ENCODE measurements at places on chromosomes 11 and 22.
A peak's percentile ranks its signal among the peaks of the same experiment; 100 is the strongest.

GRCh38 chr11:72834905-72835304 is 20.7 kb downstream of the ATG16L2 start:
- DNase-seq = no peak

GRCh38 chr11:69491071-69492031 is 9.9 kb downstream of the LINC01488 start:
- no peak for DNase-seq

GRCh38 chr22:28773461-28773867 is 969 bp downstream of the CCDC117 start:
- DNase-seq = peak; percentile 49

GRCh38 chr11:44949160-44950030 is 1.3 kb downstream of the TP53I11 start:
- DNase-seq = no peak

DNA sequence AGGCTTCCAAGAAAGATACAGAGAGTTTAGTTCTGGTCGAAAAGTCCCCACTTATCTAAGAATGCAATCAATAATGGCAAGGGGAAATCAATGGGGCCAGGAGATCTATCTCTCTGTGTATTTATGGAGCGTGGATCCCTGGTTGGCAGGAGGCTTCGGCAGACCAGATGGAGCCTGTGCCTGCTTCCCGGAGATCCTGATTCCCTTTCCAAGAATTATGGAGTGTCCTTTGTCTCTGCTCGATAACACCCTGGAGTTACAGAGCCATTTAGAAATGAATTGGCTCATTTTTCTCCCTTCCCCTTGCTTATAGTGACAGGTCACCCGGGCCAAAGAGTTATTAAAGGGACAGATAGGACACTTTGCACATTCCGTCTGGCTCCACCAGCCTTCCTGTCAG is 92.4 kb downstream of the ISX start:
- no peak for DNase-seq

DNA sequence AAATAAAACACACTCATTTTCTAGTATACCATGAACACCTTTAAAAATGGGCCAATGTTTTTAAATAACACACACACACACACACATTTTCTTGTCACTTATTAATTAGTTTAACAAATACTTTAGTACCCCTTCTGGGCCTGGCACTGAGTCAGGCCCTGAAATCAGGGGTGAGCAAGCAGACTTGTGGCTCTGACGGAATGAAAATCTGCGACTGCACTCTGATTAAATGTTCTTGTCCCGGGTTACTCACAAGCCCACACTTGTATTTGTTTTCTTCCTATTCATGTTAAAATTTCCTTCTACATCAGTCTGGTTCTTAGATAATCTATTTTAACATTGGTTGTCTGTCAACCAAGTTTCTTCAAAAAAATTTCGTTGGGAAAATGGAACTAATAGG is 43.0 kb upstream of the PDGFD start:
- DNase-seq = no peak

- DNase-seq = no peak
Measured at GRCh38 chr11:118870396-118871343, 13.0 kb upstream of the CXCR5 start.

- no peak for DNase-seq
Measured at GRCh38 chr11:8531312-8531711, 62.7 kb downstream of the STK33 start.

DNA sequence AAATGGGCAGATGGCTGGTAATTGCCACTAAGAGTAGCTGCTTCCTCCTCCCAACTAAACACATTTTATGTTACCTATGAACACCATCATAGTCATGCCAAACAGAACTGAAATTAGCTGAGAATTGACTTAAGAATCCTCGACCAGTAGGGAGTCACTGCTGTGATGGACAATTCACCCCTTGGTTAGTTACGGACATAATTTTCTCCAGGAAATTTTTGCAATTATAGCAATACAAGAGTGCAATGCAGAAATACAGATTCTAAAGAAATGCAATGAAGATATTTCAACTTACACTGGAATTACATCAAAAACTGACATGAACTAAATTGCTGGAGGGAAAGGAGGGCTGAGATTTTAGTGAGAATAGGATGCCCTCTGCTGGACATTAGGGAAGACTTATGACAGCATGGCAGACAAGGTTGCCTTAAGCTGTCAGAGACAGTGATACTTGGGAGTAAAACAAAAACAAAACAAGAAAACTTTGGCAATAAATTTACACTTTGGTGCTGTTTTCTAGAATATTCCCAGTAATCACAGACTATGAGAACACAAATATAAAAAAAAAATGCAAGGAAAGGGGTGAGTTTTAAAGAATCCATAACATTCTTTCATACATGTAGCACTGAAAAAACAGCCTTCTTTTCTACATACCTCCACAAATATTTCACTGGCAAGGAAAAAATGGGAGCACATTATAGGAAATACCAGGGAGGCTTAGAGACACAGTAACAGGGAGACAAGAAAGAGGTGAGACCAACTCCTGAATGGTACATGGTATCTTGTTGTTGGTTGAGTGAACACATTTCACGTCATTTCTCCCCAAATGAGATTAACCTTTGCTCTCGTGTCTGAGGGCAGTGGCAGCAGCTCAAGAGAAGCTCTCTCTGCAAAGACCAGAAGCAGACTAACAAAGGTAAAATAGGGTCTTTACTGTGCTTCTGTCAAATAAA is 11.2 kb upstream of the PPP2R1B start:
- DNase-seq = peak; percentile 54

DNA sequence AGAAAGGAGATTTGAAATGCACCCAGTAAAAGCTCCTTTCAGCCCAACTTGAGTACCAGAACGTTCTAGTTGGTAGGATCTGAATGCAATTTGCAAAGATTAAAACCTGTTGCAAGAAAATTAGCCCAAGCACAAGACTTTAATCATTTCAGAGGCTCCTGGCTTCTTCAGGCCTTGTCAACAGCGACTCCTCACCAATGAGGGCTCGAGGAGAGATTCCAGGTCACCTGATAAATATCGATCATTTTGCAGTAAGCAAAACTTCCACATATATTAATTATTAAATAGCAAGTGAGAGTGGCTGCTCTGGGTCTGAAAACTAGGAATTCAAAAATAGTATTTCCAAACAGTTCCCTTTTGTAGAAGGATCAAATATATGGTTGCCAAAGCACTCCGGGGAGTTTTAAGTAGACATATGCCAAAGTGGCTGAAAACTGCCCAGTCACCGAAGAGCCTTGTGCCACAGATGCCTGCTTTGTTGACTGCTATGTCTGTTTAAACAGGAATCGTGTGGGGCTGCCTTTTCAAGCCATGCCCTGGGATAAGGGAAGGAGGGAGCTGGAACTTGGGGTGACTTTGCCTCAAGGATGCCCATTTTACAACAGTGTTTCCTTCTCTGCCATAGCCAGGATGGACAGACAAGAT is 64.0 kb downstream of the CSNK2A3 start:
- no peak for DNase-seq

- no peak for DNase-seq
Measured at GRCh38 chr11:17459236-17459896, 17.3 kb downstream of the ABCC8 start.

DNA sequence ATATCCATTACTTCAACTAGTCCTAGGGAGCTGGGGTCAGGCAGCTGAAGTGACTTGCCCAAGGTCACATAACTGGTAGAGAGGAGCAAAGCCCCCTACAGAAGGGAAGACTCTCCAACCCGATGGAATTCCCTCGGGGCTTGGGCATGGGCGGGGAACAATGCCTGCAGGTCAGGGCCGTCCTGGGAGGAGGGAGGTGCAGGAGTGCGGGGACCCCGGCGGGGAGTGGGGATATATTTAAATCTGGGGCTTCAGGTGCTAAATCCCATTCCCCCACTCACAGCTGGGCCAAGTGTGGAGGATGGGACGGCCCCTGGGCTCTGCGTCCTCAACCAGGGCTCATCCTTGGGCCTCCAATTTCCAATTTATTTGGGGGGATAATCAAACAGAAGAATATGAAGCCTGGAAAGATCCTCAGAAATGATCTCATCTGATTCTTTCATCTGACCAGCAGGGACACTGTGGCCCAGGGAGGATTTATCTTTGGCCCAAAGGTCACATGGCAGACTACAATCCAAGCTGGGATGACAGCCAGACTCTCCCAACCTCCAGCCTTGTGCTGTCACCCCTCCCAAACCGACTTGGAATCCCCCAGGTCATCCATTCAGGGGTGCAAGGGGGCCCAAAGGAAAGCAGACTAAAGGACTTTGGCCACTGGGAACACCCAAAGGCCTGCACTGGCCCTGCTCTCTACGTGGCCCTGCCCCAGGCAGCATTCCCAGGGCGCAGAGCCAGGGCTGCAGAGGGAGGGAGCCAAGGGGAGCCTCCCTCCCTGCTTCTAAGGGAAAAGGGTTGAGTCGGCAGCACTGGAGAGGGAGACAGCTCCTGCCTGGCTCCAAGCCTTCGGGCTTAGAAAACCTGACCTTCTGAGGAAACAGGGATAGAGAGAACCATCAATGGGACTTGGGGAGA is 8.7 kb upstream of the C1QTNF6 start:
- peak; percentile 75 for DNase-seq

DNA sequence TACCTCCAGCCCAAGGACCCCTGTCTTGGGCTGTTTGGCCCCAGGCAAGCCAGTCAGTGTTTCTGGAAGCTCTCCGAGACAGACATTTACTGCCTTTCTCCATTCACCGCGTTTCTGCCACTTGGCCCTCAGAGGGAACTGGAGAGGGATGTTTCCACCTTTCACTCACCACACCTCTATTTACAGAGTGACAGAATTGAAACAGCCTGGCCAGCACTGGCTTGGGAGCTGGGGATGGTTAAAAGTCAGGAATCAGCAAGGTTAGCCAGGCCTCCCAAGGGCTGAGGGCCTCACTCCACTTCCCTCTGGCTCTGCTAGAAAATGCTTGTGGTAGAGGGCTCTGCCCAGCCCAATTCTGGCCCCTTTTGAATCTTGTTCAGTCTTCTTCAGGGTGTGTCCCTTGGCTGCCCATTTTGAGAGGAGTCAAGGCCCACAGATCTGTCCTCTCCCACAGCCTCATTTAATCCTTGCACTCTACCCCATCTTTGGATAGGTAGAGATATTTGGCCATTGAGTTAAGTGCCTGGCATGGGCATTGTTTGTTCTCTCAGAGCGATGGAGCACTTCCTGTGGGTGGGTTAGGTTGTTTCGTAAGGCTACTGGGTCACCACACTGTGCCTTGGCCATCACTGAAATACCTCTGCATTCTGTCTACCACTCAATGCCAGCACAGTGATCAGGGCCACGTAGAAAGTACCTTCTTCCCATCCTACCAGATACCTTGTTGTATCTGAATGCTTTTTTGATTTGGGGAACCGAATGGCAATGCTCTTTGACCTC is 119.2 kb downstream of the MICAL2 start:
- no peak for DNase-seq

GRCh38 chr22:35746248-35746647 is 28.6 kb downstream of the APOL5 start:
- no peak for DNase-seq

DNA sequence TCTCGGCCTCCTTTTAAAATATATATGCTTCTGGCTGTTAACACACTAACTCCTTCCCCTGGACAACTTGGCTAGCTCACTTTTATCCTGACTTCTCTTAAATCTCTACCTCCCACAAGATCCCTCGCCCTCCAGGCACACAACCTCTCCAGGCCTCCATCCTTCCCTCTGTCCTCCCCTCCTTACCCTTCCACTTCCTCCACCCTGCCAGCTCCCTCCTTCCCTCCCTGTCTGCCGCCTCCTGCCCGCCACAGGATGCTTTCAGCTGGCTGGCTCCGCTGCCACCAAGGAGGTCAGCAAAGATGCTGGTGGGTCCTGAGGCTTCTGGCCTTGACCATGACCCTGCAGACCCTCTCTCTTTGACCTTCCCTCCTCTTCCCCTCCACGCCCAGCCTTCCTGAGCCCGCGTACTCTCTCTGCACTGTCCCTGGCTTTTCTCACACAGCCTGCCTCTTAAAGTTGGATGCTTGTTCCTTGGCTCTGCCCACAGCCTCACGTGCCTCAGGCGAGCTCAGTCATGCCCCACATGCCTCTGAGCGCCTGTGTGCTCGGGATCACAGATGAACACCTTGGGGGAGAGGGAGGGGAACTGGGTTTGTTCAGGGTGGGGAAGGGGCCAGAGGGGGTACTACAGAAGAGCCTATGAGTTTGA is 6.7 kb downstream of the NFAM1 start:
- DNase-seq = no peak

GRCh38 chr11:66722745-66723651 is 6.0 kb downstream of the SPTBN2 start:
- no peak for DNase-seq

- no peak for DNase-seq
Measured at GRCh38 chr11:86313793-86314192, 11.8 kb downstream of the HIKESHI start.

GRCh38 chr11:65186701-65187100 is 5.0 kb downstream of the CAPN1 start:
- no peak for DNase-seq

- DNase-seq = no peak
Measured at GRCh38 chr11:116422556-116422955, 350.2 kb downstream of the BUD13 start.

- no peak for DNase-seq
Measured at GRCh38 chr11:86595451-86595850, 77.0 kb downstream of the ME3 start.

- no peak for DNase-seq
Measured at GRCh38 chr11:128553662-128554362, 33.5 kb downstream of the ETS1 start.

- DNase-seq = peak; percentile 39
Measured at GRCh38 chr11:19499026-19499669, 213.5 kb upstream of the NAV2 start.

DNA sequence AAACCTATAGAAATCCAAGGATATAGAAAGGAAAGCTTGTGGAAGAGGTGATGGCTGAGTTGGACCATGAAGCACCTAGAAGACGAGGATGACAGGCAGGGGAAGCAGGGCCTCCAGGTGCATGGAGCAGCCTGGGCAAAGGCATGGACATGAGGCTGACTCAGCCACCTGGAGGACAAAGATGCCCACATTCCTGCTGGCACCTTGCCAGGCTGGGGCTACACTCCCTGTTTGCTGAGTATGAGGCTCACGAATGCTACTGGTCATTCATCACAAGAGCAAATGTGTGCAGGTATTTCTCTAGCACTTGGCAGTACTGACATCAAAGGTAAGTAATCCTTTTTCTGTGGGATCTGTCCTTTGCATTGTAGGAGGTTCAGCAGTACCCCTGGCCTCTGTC is 7.1 kb upstream of the SCGB2A1 start:
- no peak for DNase-seq

- peak; percentile 89 for DNase-seq
Measured at GRCh38 chr11:44029977-44030911, 17.5 kb upstream of the ACCSL start.
